ENCODE measurements at places on chromosomes 2 and 18. TPM values are rescaled to one million over a fixed set of nuclear protein-coding genes. Genes with fewer than 3 reads are reported as not detected.

GRCh38 chr2:8009010-8009597 is 672.8 kb upstream of the ID2 start:
- DNase-seq, result no peak

GRCh38 chr2:6080932-6081753 is 389.0 kb downstream of the SOX11 start:
- DNase-seq, result no peak

DNA sequence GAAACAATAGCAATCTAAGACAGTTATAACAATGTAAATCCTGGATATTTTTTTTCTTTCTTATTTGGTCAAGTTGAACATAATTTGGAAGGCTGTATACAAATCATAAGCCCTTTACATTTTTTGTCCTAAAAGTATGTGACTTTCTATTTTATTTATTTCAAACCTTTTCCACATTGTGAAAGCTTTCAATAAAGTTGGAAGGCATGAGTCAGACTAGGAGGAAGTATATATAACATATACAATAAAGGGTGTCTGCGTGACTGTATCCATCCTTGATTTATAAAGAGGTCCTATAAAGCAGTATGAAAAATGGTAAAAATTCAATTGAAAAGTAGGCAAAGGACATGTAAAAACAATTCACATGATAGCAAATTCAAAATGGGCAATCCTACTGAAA is 44.4 kb downstream of the CRACDL start:
- no peak for DNase-seq

DNA sequence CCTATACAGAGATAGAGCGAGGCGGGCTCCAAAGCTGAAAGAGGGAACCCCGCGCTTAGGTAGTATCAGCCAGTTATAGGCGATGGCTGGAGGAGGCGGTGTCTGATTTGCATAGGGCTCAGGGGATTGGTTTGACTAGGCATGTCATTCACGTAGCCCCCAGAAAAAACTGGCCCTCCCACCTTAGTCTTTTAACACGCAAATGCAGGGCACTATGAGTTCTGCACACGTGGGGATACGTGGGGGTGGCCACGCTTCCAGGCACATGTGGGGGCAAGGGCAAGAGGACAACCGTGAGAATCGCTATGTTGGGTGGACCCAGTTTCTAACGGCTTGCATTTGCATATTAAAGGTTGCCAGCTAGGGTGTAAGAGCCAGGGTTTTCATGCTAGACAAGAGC is 56.7 kb upstream of the MSTN start:
- no peak for DNase-seq

- no peak for DNase-seq
Observed at GRCh38 chr18:24988253-24988840, 363.6 kb downstream of the ZNF521 start.

GRCh38 chr2:101608408-101609310 is 88.8 kb upstream of the MAP4K4 start:
- no peak for DNase-seq

Gene CCBE1
- 3.1 TPM for total RNA-seq

- no peak for DNase-seq
Observed at GRCh38 chr18:42078711-42079110, 123.7 kb downstream of the PIK3C3 start.

DNA sequence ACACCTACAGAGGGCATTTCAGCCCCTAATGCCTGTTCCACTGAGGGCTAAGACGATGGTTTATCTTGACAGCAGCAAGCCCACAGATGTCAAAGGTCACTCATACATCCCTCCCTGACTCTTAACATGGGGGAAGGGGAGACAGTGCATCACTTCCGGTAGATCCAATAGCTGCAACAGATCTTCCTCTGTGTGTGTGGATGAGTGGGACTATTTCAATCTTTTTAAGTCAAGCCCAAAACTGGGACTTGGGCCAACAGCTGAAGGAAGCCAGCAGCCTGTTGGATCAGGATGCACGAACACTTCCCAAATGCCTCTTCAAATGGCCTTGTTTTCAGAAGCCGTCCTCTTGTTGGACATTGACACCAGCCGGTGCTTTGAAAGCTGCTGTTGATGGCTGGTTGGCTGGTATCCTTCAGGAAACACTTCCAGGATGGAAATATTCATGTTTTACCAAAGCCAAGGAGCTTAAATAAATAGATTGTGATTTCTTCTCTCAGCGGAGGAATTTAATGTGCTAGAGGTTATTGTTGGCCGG is 59.2 kb downstream of the IL1R2 start:
- DNase-seq, result peak; percentile 72

- no peak for DNase-seq
Observed at GRCh38 chr2:142140434-142140845, 9.6 kb upstream of the LRP1B start.

- DNase-seq, result no peak
Observed at GRCh38 chr2:69693059-69693774, 48.7 kb upstream of the ANXA4 start.

All from colonic mucosa (tissue), 4 donors.